Stimulated activated naive B cell treated with anti-CD40 and anti-IgM and Interleukin-4, amounts not matched to agents 10 μg/mL and 1 μg/mL and 100 μg/mL, for 72 hours (primary cell): ENCODE measurements at places on chromosomes 2 and 18.

- no peak for DNase-seq
These were observed 63.4 kb downstream of the STAT1 start for GRCh38 chr2:190950566-190950991.

DNA sequence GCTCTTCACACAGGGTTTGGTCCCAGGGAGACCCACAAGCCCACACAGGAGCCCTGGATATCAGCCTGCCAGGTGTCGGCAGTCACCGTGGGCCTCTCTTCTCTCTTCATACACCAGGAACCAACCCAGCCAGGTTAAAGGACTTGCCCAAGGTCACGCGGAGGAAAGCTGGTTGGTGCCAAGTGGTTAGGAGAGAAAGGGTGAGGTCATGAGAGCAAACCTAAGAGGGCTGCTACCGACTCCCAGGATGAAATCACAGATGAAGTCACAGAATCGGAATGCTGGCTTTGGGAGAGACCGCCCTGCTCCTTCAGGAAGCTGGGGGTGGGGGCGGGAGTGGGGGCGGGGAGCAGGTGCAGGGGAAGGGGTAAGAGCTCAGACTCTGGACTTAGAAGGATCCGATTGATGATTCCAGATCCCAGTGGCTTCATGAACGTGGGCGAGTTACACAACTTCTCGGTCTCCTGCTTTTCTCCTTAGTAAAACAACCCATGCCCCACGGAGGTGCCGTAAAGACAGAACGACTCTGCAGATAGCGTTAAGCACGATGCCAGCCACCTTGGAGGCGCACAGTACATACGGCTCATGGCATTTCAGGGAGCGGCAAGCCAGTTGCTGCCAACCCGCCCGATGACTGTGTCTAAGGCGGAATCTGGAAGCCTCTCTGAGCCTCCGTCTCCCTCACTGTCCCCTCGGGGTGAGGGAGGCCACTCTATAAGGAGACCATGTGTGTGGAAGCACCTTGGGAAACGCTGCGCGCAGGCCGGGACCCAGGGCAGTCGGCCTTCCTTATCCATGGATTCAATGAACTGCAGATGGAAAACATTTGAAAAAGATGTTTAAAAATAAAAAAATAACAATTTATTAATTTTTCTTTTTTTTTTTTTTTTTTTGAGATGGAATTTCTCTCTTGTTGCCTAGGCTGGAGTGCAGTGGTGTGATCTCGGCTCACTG is 23.0 kb upstream of the TAF1B start:
- DNase-seq = no peak

DNA sequence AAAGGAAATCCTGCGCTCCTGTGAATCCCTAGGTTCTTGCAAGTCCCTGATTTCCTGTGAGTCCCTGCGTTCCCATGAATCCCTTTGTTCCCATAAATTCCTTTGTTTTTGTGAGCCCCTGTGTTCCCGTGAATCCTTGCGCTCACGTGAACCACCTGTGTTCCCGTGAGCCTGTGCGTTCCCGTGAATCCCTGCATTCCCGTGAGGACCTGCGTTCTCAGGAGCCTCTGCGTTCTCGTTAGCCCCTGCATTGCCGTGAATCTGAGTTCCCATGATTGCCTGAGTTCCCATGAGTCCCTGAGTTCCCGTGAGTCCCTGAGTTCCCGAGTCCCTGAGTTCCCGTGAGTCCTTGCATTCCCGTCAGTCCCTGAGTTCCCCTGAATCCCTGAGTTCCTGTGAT is 71.5 kb downstream of the SNTG2 start:
- DNase-seq = no peak

GRCh38 chr18:21000667-21001066 is 110.9 kb downstream of the ROCK1 start:
- no peak for DNase-seq

- DNase-seq = no peak
These were observed 90.5 kb downstream of the TMEM17 start for GRCh38 chr2:62415518-62415917.

GRCh38 chr2:173232956-173233744 is 121.5 kb upstream of the CDCA7 start:
- DNase-seq = no peak

- no peak for DNase-seq
These were observed 948.5 kb downstream of the SLC4A3 start for GRCh38 chr2:220575963-220576362.

GRCh38 chr2:137206069-137206468 is 440.7 kb downstream of the THSD7B start:
- DNase-seq = no peak

DNA sequence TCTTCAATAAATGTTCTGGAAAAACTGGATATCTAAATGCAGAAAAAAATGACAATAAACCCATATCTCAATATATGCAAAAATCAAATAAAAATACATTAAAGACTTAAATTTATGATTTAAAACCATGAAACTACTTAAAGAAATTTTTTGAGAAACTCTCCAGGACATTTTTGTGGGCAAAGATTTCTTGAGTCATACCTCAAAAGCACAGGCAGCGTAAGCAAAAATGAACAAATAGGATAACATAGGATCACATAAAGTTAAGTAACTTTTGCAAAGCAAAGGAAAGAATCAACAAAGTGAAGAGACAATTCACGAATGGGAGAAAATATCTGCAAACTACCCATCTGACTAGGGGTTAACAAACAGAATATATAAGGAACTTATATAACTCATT is 1545.5 kb downstream of the SUCLG1 start:
- no peak for DNase-seq

- DNase-seq = no peak
These were observed 70.4 kb upstream of the HPCAL1 start for GRCh38 chr2:10232096-10232815.
